Activated CD4-positive, alpha-beta memory T cell treated with anti-CD3 and anti-CD28 coated beads for 36 hours (primary cell): ENCODE measurements at places on chromosomes 11 and 22. TPM values are rescaled to one million over a fixed set of nuclear protein-coding genes. Genes with fewer than 3 reads are reported as not detected.

- no peak for DNase-seq
These were observed 50.2 kb downstream of the SPATA19 start for GRCh38 chr11:133795088-133795487.

- peak; percentile 56 for DNase-seq
These were observed 233.0 kb downstream of the FAM76B start for GRCh38 chr11:95556342-95557163.

- no peak for DNase-seq
These were observed 82.9 kb downstream of the MYO18B start for GRCh38 chr22:25824828-25825423.

Gene OR52H1
- not detected for total RNA-seq
